ENCODE measurements at places on chromosomes 4 and X. TPM values are rescaled to one million over a fixed set of nuclear protein-coding genes. Genes with fewer than 3 reads are reported as not detected.

USP17L11 gene
- not detected for total RNA-seq

MSL3 gene
- 17.2 TPM for total RNA-seq

DNA sequence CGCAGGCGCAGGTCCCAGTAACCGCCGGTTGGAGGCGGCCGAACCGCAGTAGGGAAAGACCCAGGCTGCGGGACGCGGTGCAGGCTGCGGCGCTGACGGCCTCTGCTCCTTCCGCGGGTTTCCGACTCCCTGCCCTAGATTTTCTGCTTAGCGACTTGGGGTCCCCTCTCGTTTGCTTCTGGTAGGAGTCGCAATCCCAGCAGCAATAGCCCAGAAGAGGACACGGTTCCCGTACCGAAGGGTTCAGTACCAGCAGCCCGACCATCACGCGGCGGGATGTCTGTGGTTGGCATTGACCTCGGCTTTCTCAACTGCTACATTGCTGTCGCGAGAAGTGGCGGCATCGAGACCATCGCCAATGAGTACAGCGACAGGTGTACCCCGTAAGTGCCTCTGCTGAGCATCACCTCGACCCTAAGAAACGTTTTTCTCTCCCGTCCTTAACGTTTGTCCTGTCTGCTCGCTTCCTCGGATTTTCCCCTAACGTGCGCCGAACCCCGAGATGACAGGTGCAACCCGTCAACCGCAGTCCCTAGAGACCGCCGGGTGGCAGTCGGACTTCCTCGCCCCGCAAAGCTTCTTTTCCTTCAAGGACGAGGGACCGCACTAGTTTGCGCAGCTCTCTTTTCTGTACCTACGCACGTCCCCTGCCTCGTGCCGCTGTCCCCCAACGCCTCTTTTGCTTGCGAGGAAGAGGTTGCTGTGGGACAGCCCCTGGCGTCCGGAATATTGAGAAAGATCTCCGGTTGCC, at the start of gene HSPA4L:
HSPA4L (plus strand) TSS at position 48 of the 751 bp plus-strand sequence; CDS start at position 277, 229 bp downstream.
- DNase-seq, result no peak

CDS1 gene
- 39.2 TPM for total RNA-seq

DNA sequence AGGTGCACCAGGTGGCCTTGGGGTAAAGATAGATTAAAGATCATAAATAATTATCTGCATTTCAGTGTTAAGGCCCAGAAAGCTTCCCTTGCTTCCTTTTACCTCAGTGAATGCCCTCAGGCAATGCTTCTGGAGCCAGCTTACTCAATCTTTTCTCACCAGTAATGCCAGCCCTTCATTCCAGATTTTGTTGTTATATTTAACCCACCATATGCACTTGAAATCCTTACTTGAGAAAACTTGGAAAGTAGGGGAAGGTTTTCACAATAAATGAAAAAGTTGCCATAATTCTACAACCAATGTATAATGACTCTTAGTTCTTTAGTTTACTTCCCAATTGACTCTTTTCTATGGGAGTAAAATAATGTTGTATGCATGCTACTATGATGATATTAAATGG, 17.1 kb upstream of the PBDC1 start:
- DNase-seq, result no peak

- peak; percentile 15 for DNase-seq
Measured at GRCh38 chrX:20320461-20321159, 53.9 kb upstream of the RPS6KA3 start.

- DNase-seq, result no peak
Measured at GRCh38 chr4:71553605-71554004, 214.8 kb downstream of the SLC4A4 start.

STARD8 gene
- total RNA-seq, result 5.5 TPM

GRCh38 chr4:147955827-147956558, 224.1 kb downstream of the ARHGAP10 start:
- DNase-seq, result no peak

GRCh38 chr4:17687237-17687857, 72.9 kb downstream of the MED28 start:
- no peak for DNase-seq

- DNase-seq, result no peak
Measured at GRCh38 chrX:14504960-14505538, 24.3 kb upstream of the GLRA2 start.

ERAS gene
- not detected for total RNA-seq

DIAPH2 gene
- total RNA-seq, result 29.6 TPM

STATH gene
- not detected for total RNA-seq

NALF2 gene
- total RNA-seq, result 0.51 TPM

DNA sequence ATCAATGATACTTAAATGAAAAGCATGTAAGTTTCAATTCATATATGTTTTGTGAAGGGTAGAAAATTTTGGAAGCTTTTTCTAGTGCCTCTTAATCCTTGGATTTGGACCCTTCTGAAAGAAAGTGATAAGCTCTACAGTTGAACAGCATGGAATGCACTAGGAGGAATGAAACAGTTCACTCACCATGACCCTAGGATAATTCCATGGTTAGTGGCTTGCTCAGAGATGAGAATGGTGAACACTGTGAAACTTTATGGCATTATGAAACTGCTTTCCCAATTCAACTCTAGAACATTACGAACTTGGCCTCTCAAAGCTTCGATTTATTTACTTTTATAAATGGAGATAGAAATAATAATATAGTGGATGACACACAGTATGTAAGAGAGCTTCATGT, 88.9 kb upstream of the FAT4 start:
- no peak for DNase-seq

DNA sequence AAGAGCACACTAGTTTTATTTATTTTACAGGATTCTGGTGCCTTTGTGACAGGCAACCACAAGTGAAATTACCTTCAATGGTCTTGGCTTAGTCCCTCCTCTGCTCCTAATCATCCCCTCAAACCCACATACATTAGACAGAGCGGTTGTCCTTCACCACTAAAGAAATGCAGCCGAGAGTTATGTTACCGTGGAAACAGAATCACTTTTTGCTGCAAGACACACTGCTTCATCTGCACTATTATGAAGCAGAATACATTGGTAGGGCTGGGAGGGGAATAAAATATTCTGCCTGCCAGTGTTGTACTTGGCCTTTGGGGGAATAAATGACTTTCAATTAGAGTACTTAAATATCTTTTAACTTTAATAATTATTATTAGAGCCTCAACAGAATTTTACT, 75.2 kb downstream of the ARHGEF38 start:
- DNase-seq, result no peak

DNA sequence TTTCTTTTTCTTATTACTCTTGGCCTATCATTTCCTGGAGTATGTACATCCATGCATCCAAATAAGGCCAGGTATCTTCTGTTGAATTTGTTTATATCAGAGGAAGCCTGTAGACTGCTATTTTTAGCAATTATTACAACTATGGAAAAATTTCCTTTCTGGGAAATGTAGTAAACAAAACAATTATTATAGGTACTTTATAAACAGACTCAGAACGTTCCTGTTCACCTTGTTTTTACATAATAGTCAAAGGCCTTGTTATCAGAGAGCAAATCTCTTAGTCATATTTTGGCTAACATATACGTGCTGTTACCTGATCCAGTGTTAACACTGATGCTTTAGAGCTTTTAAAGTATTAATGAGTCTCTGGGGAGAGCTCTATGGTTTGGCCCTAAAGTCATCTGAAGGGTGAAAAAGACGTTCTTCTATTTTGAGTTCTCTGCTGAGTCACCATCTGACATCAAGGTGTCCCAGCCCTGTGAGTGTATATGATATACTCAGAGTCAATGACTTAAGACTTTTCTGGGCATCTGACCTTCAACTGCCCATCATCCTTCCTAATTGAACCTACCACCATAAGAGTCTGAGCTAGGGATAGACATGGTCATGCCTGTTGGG, 7.3 kb downstream of the SPARCL1 start:
- DNase-seq, result no peak

- no peak for DNase-seq
Measured at GRCh38 chr4:83146841-83147240, 32.3 kb upstream of the PLAC8 start.

DNA sequence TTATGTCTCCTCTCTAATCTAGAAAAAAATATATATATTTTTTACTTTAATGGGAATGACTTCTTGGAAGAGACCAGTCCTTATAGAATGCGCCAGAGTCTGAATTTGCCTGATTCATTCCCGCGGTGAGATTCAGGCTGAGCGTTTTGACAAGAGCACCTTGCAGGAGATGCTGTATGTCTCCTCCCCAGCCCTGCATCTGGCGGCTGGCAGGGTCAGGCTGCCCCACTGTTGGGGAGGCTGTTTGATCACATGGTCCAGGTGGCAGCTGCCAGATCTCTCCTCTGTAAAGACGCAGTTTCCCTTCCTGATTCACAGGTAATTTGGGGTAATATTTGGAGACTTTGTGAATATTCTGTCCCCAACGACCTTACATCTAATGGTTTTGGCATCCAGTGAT, 9.7 kb downstream of the PDZD4 start:
- no peak for DNase-seq

Measured in mucosa of descending colon (tissue), 3 donors.